ENCODE measurements at places on chromosomes 6 and 20.

GRCh38 chr6:108764580-108764950 is 83.7 kb upstream of the ARMC2 start:
- no peak for DNase-seq

- DNase-seq, result no peak
Measured at GRCh38 chr6:27503436-27504030, 30.6 kb upstream of the ZNF184 start.

- DNase-seq, result no peak
Measured at GRCh38 chr20:8005575-8006366, 13.8 kb downstream of the TMX4 start.

- peak; percentile 22 for DNase-seq
Measured at GRCh38 chr20:32018269-32019155, 8.3 kb downstream of the CCM2L start.

DNA sequence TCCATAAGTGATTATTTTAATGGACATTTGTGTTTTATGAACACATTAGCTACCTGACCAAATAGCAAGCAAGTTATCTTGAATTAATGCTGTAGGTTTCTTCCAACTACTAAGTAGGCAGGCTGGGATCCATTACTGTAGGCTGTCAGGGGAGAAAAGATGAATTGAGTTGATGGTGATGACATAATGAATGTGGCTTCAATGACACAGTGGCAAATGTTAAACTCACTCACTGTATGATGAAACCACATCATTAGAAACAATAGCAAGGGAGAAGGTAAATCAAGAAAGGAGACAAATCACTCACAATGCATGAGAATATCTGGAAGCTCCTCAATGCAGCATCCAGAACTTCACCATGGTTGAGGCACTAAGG is 529.7 kb upstream of the CITED2 start:
- DNase-seq, result no peak

DNA sequence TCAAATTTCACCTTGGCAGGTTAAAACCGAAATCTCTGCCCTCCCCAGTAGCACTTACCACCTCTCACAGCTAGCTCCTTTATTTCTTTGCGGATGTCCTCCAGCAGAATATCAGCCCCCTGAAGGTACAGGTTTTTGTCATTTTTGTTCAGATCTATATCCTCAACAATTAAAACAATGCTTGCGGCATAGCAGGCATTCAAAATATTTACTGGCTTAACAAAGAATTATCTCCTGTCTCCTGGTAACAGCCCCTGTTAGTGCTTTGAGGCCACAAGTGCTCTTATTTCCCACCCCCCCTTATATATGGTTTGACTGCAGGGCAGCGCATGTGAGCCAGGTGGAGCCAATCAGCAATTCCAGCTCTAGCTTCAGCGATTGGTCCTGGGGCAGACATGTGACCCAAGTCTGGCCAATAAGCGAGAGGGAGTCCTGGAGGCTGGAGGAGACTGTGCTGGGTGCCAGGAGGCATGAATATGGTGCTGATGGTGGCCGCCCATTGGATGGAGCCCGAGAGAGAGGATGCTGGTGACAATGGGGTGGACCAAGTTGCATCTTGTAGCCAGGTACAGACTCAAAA is 21.0 kb downstream of the SULF2 start:
- DNase-seq, result no peak

- DNase-seq, result no peak
Measured at GRCh38 chr6:146047371-146047770, 18.5 kb downstream of the GRM1 start.

GRCh38 chr6:38542031-38542430 is 97.7 kb downstream of the BTBD9 start:
- DNase-seq, result no peak

DNA sequence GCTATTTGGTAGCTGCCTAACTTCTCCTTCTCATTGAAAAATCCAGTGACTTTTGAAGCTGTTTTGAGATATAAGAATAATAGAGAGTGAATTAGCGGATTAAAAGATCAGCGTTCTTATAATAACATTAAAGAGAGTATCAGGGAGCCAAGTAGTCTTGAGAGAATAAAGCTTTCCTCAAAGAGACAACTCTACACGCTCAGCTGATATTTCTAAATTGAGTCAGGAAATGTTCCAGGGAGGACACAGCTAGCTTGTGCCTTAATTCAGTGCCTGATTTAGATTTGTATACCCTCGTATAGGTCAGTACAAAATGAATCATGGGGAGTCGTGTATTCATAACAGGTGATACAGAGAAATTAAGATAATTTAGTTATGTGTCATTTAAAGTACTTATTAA is 75.1 kb upstream of the QKI start:
- no peak for DNase-seq

GRCh38 chr6:117459204-117459944 is 23.1 kb upstream of the DCBLD1 start:
- no peak for DNase-seq

GRCh38 chr20:47503685-47504084 is 2.0 kb downstream of the NCOA3 start:
- DNase-seq, result peak; percentile 56

- DNase-seq, result peak; percentile 84
Measured at GRCh38 chr20:40962733-40963504, 65.7 kb upstream of the TOP1 start.

- DNase-seq, result no peak
Measured at GRCh38 chr6:4067673-4068072, 11.3 kb downstream of the FAM217A start.

DNA sequence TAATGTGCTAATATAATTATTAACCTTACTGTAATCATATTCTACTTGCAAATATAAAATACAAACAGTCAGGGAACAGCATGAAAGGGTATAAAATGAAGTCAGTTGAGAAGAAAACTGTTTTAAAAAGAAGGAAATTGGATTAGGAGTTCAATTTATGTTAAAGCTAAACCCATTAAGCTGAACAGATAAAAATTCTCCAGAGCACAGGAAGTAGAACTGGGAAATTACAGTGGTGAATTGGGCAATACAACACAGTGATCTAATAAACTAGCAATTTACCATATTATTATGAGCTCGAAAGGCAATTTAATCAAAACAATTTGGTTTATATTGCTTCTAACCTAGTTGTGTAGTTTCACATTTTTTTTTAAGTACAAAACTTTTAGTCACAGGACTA is 407.4 kb upstream of the RGS17 start:
- no peak for DNase-seq

GRCh38 chr6:22068561-22069305 is 228.1 kb downstream of the PRL start:
- DNase-seq, result no peak

DNA sequence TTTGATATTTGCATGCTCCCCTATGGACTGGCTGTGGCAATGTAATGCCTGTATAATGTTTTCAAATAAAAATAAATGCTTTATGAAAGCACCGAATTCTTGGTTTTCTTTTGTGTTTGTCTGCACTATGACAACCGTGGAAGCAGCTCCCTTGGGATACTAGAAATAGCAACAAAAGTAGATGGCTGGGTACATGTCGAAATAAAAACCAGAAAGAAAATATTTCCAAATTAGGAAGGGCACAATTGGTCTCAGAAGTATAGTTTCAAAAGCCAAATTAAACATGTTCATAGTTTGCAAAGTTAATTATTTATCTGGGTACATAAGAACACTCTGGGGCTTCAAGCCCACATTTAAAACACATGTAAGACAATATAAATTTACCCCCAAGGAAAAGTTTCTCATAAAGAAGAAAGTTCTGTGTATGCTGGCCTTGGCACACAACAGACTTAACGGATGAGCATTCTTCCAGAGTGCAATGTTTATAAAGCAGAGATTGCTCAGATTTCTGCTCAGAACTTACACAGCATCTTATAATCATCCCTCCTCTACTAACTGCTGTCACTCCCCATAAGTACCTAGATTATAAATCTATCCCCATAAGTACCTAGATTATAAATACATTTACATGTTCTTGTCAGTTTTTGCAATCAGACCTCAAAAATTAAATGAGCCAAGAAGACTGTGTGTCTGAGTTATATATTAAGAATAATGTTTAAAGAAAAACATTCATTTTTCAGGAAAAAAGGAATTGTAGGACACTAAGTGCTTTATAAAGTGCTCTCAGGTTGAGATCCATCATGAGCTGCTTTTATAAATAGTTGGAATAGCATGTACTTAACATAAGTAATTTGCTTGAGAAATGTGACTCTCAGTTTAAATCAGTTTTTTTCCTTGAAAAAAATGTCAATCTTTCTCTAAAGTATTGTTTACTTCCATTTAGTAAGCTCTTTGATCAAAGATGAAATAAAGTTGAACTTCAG is 230.2 kb upstream of the PLN start:
- peak; percentile 48 for DNase-seq

GRCh38 chr6:159212028-159212427 is 42.8 kb downstream of the FNDC1 start:
- no peak for DNase-seq

- DNase-seq, result no peak
Measured at GRCh38 chr6:18507018-18507415, 119.9 kb downstream of the RNF144B start.

DNA sequence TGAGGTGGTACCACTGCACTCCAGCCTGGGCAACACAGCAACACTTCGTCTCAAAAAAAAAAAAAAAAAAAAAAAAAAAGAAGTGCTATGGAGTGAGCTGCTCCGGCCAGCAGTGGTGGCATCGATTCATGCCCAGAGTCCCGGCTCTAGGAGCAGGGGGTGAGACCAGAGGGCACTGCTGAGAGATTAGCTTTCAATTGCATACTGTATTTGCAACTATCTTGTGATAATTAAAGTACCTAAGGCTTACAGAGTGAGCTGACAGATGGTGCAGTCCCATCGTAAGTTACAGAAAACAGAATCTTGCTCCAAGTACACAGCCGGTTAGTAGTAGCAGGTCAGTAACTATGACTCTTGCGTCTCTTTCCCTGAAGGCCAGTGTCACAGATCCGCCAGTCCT is 31.5 kb downstream of the TMEM14B start:
- DNase-seq, result no peak

DNA sequence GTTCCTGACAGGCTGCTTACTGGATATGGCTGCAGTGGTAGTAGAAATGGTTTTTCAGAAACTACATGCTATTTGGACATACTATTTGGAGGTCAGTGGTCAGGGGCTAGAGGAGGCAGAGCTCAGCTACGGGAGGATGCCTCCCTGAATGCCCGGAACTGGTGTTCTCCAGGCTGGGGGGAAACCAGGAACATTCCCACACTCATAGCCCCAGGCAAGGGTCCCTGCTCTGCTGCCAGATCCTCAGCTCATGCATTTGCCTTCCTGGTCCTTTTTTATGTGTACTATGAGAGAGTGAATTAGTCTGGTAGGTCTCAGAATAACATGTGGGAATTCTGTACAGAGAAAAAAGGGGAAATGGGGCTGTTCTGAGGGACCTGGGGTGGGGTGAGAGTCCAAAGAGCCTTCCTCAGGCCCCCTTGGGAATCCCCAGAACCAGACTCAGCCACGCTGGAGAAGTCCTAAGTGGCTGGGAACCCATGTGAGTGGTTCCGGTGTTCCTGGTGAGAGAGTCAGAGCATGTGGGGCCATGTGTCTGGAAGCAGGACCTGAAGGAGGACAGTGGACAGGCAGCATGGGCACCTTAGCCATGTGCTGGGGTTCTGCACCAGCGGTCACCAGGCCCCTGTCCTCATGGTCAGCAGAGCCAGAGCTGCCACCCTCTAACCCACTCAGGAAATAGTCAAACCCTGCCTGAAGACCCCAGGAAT is 58.0 kb upstream of the MYL9 start:
- DNase-seq, result no peak

DNA sequence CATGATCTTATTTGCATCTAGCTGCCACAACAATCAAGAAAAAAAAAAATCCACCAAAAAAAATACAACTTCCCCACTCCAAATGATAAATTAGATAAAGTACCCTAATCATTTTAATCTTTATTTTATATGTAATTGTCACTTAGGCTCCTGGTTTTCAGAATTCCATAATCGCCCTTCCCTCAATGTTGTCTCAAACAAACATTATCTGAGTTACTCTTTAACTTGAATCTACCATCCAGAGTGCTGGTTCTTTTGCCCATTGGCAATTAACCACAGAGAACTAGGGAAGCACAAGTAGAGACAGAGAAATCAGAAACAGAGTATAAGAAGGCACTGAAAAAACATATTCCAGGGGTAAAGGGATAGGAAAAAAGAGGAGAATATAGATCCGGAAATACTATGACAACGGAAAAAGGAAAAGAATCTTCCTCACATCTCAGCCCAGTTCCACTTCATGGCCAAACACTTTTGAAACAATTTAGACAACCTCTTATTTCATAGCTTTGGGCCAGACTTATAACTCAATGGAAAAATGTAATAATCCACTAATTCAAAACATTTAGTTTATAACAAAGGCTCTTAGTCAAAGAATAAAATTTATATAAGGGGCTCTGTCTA is 861 bp upstream of the NHSL1 start:
- DNase-seq, result no peak

- DNase-seq, result no peak
Measured at GRCh38 chr6:87068795-87069194, 26.1 kb downstream of the CGA start.

GRCh38 chr6:121959501-121959900 is 440.0 kb upstream of the HSF2 start:
- no peak for DNase-seq

GRCh38 chr6:44630125-44631028 is 242.9 kb downstream of the CDC5L start:
- peak; percentile 73 for DNase-seq

GRCh38 chr6:140915103-140915502 is 1217.6 kb upstream of the GJE1 start:
- DNase-seq, result no peak

- no peak for DNase-seq
Measured at GRCh38 chr6:159256128-159256527, 86.9 kb downstream of the FNDC1 start.

DNA sequence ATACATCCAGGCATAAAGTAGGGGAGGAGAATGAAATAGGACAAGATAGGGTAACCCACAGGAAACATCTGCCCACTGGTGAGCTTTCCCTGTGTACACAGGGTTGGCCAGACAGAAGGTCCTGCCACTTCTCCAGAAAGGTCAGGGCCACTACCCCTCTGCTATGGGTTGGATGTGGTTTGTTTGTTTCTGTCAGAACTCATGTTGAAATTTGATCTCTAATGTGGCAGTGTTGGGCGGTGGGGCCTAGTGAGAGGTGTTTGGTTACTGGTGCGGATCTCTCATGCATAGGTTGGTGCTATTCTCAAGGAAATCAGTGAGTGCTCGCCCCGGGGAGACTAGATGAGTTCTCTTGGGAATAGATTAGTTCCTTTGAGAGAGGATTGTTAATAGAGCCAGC is 15.6 kb upstream of the MAS1 start:
- no peak for DNase-seq

- no peak for DNase-seq
Measured at GRCh38 chr6:109186012-109186411, 90.7 kb downstream of the CEP57L1 start.

All from spinal cord (tissue), 10 donors.